EH (cell line): ENCODE measurements at places on chromosomes 3 and 15.

DNA sequence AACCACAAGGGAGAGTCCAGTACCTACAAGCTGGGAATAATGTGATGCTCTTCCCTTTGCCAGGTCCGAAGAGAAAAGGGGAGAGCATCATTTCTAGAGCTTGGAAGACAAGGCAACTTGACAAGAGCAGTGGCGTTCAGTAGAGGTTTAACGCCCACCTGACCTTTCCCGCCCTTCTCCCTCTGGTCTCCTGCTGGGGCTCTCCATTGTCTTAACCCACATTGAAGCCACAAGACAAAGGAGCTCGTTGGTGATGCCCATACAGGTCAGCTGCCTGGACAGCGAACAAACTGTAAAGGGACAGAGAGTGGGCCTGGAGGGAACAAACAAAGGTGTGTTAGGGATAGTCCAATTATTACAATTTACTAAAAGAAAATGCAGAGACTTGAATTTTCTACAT, 13.1 kb upstream of the DUT start:
- DNase-seq: no peak

DNA sequence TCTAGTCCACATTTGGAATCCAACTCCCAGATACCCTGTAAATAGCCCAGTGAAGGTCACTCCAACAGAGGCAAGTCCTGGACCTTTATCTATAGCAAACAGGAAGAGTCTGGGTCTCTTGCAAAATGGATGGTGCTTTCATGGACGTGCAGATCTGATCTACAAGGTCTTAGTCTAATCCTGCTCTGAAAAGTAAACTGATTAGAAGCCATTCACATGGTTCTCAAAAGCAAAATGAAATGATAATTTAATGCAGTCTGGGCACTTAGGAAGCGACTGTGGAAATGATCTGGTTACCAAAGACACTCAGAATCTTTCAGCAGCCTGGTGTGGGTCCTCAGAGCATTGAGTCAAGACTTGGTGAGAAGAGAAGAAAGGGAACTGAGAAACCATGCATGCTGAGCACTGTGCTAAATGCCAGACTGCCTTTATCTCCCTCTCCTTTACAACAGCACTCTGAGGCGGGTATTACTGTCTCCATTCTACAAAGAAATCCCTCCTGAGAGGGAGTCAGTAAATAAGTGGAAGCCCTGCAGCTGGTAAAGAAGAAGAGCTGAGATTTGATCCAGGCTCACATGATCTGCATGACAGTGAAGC, 29.0 kb downstream of the AQP9 start:
- DNase-seq: no peak

- DNase-seq: peak; percentile 71
Measured at GRCh38 chr3:35929158-35929557, 289.8 kb downstream of the ARPP21 start.

GRCh38 chr3:71258116-71258515, 325.4 kb downstream of the FOXP1 start:
- DNase-seq: peak; percentile 81

- DNase-seq: no peak
Measured at GRCh38 chr15:36671017-36671416, 91.6 kb downstream of the CDIN1 start.

GRCh38 chr3:140756240-140757016, 78.6 kb downstream of the TRIM42 start:
- no peak for DNase-seq

GRCh38 chr3:42884324-42884723, 8.6 kb upstream of the CYP8B1 start:
- DNase-seq: no peak

- DNase-seq: no peak
Measured at GRCh38 chr15:28129231-28129848, 30.2 kb upstream of the OCA2 start.

DNA sequence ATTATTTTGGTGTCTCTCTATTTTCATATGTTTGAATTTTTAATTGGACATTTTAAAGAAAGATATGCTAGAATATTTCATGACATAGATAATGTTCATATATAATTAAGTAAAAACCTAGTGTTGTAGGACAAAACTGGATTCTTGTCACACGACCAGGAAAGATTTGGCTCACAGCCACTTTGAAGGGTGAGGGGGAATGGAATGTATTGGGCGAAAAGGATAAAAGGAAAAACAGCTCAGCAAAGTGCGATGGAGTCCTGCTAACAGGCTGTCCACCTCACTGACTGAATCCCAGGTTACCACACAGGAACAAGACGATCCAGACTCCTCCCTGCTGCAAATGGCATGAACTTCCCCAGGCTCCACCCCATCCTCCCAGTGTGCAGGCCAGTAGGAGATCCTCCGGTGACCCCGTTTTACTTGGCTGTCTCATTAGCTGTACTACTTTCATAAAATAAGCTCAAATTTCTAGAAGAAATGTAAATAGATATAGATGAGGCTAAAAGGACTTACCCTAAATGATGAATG, 186.2 kb downstream of the CD47 start:
- DNase-seq: no peak

- no peak for DNase-seq
Measured at GRCh38 chr3:10523561-10523960, 18.2 kb upstream of the ATP2B2 start.

DNA sequence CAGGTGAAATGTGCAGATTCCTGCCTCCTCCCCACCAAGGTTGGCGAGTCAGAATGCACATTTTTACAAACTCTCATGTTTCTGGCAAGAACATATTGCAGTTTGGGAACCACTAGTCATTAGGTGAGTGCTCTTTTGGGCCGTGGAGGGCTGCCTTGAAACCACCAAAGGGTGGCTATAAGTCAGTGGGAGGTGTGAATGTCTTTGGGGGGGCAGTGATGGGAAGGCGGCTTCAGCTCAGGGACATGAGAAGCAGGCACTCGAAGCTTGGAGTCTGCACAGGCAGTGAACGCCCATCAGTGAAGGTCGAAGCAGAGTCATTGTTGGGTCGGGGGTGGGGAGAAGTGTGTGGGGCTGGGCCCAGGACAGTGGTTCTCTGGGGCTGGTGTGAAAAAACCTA, 1.1 kb downstream of the NOX5 start:
- DNase-seq: no peak

GRCh38 chr15:29044503-29044901, 158.7 kb downstream of the APBA2 start:
- peak; percentile 55 for DNase-seq
